Activated CD8-positive, alpha-beta T cell treated with anti-CD3 and anti-CD28 coated beads, Interleukin-2, amount 10 ng/mL, durations not matched to agents 7 days and 5 days (primary cell): ENCODE measurements at places on chromosomes 6 and 20. TPM values are rescaled to one million over a fixed set of nuclear protein-coding genes. Genes with fewer than 3 reads are reported as not detected.

DNA sequence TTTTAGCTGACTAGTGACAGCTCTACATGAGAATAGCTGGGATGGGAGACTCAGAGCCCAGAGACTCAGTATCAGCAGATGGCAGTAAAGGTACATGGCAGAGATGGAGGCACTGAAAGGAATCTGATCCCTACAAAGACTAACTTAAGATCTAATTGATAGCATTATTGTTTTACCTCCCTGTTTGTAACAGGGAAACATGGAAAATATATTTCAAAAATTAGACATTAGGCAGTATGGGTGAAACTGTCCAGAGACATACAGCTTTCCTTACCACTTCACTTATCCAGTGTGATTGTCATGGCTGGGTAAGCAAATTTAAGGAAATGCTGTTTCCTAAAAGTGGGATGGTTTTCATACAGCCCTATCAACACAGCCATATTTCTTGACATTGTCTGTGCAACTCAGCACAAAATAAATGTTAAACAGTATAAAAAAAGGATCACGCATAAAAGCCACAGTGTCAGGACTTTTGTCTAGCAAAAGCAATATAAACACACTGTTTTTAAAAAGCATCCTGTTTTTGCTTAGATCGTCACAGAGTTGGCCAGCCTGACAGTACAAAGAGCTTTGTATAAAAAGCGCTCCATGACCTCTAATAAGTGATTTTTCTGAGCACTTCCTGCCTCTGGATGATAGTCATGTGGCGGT is 376.9 kb downstream of the PHF3 start:
- DNase-seq = no peak

DNA sequence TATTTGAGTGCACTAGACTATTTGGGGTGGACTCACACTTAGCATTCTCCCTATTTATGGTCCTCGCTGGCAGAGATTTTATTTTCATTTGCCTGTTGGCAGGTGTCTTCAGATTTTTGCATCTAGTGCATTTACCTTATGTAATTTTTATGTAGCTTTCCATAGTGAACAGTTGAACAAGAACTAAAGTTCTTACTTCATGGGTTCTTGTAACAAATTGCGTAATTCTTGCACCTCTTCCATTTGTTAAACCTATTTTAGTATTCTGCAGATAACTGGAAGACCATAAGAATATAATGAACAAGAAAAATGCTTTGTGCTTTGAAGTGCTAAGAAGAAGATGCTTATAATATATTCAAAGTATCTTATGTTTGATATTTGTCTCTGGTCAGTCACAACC is 252.8 kb upstream of the MMS22L start:
- no peak for DNase-seq

GRCh38 chr6:137884149-137884909 is 17.3 kb downstream of the TNFAIP3 start:
- no peak for DNase-seq

GRCh38 chr20:3733119-3733995 is 872 bp downstream of the HSPA12B start:
- DNase-seq = no peak

DNA sequence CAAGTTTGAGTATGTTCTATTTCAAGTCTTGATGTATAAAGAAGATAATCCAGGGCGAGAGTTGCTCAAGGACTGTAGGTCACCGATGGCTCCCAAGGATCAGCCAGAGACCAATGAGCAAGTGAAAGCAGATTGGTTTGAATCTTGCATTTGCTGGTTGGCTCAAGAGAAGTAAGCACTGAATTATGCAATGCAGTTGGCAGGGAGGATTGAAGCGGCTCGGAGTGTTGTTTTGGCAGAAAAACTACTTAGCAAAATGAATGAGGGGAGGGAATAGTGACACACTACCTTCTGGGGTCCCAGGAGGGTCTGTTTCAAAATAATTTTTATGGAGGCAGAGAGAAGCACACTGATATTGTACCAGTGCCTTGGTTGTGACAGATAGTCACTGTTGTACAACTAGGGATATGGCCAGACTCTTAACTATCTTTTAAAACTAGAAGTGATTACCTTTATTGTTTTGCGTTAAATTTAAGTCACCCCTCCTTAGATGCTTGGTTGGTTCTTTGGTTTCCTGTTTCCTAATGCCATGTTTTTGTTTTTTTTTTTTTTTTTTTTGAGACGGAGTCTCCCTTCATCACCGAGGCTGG is 15.7 kb downstream of the SASH1 start:
- DNase-seq = no peak

Gene ITCH
- total RNA-seq = 59.9 TPM
